ENCODE measurements at places on chromosomes 7 and 10. TPM values are rescaled to one million over a fixed set of nuclear protein-coding genes. Genes with fewer than 3 reads are reported as not detected.

PRPS1L1 gene
- total RNA-seq: not detected

SMO gene
- 41.6 TPM for total RNA-seq

DNA sequence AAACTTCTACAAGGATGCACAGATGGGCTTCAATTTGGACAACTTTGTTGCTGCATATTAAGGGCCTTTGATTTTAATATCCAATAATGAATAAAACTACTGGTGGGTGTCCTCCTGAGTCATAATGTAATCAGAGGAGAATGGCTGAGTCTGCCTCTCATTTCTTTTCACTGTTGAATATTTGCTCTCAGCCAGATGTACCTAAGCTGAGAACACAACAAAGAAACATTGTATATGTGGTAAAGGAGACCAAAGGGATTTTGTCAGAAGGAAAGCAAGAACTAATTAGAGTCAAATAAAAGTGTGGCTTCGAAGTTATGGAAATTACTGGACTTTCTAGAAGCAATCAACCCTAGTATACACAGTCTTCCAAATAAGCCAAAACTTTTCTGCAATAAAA lies 131.0 kb upstream of the BET1 start:
- no peak for DNase-seq

DNA sequence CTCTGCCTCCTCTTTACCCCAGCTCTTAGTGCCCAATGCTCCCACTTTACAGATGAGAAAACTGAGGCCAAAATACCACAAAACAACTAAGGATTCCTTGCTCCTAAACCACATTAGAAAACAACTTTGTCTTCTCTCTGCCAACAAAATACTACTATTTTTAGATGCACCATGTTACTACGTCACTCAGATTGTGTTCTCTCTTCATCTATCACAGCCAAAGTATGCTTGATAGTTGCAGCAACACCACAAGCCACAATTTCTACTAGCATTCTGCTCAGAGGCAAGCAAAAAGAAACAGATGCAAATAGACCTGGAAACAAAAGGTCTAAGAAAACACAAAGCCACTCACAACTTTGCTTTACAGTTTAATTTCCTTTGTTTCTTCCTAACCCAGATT lies 3.3 kb upstream of the PDE1C start:
- no peak for DNase-seq

GRCh38 chr10:103884681-103885139 lies 29.3 kb upstream of the SH3PXD2A start:
- DNase-seq: no peak

- no peak for DNase-seq
Measured at GRCh38 chr10:99995713-99996112, 14.0 kb downstream of the DNMBP start.

- DNase-seq: no peak
Measured at GRCh38 chr7:80563561-80564327, 51.9 kb upstream of the GNAT3 start.

DNA sequence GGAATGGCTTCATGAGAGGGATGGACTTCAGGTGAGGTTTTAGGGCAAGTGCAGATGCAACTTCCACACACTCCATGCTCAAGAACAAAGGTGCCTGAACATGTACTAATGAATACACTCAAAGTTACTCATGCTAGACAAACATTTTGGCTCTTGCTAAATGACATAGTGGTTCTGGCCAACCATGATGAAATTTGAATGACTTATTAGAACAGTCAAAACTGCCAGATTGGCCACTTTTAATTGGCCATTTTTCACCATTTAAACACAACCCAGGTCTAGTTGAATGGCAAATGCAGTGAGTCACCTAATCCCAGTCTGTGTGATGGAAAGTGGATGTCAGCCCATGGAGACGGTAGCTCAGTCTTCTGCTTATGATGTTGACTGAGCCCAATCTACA lies 4.9 kb upstream of the PTPRN2 start:
- no peak for DNase-seq

DNA sequence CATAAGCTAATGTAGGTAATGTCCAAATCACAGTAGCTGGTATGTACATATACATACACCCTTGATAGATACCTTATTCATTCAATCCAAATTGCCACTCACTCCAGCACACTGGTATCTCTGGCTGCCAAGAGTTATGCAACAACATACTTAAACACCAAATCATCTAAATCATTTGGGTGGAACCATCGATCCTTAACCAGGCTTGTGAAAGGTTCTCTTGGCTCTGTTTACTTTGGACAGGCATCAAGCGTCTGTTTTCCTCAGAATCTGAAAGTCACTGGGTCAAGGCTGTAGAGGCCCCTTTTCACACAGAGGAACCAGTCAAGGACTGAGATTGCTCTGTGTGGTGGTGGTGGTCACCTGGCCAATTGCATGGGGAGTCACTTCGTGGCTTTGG lies 24.6 kb downstream of the JAZF1 start:
- no peak for DNase-seq
